ENCODE measurements at places on chromosomes 6 and 20.

GRCh38 chr6:88945415-88946008 is 17.9 kb downstream of the RNGTT start:
- DNase-seq = no peak

DNA sequence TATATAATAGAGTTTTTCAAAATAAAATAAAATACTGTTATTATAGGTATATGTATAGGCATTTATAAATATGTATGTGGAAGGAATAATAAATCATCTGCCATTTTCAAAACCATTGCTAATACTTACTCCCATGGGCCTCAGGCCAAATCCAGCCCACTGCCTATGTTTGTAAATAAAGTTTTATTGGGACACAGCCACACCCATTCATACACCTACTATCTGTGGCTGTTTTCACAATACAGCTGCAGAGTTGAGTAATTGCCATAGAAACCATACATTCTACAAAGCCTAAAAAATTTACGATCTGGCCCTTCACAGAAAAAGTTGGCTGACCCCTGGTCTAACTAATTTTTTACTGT is 9.5 kb downstream of the ALDH5A1 start:
- no peak for DNase-seq

GRCh38 chr6:51855310-51856082 is 231.9 kb downstream of the PKHD1 start:
- no peak for DNase-seq

DNA sequence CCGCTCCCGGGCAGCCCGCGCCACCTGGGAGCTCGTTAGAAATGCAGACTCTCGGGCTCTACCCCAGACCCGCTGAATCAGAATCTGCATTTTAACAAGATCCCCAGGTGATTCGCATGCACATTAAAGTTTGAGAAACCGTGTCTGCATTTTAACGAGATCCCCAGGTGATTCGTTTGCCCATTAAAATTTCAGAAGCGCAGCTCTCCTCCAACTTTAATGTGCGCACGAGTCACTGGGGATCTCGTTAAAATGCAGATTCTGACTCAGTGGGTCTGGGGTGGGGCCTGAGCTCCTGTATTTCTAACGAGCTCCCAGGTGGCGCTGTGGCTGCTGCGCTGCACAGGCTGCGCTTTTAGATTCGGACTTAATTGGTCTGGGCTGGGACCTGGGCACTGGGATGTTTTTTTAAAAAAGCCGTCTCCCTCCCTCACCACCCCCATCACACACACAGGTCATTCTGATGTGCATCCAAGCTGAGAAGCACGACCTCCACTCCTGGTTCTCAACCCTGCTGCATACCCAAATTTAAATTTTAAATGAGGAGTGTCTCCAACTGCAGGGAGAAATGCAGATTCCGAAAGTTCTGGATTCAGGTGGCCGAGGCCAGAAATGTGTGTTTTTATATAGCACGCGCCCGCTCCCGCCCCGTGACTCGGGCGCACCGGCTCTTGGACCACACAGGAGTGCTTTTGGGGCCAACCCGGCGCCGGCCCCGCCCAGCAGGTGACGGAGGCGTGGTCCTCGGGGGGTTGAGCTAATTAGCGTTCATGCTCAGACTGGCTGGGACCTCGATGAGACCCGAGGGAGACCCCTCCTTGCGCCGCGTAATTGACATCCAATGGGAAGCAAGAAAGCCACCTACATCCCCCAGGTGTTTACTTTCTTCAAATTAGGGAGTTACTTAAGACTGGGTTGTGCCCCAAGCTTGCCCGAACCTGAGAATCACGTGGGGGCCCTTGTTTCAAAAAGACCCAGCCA is 85.8 kb downstream of the ZFP64 start:
- DNase-seq = no peak

GRCh38 chr6:166335378-166336302 is 6.7 kb downstream of the SFT2D1 start:
- no peak for DNase-seq

DNA sequence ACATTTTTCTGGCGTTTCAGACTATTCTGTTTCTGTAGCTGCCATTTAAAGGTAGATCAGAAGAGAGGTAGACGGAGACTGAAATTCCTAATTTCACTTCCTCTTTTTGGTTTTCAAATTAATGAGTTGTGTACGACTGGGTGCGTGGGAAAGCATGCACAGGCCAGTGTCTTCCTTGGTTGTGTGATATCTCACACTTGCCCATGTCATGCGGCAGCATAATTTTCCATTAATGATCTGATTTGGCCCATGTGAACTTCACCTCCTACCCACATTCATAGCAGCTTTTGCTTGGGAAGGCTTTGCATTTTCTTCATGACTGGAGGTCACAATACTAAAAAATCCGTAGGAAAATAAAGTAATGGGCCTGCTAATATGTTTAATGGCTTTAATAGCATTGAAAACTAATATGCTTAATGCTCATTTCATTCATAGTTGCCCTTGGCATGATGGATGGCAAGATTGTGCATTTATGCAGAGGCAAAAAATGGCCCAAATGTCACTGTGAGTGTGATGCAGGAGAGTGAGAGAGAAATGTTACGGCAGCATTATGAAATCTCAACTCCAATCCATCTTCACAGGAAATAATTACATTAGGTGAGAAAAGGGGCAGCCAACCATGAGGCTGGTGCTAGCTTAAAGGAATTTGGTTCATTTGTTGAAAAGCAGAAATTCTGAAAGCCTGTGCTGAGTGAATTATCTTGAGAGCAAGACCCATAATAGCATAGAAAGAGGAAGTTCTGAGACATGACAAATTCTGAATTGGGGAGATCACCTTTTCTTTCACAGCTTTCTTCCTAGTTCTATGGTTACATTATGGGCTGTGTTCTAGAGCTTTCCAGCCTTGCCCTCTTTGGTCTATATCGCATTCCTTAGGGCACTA is 69.0 kb upstream of the UST start:
- DNase-seq = no peak

GRCh38 chr6:36067374-36068011 is 39.9 kb downstream of the MAPK14 start:
- DNase-seq = no peak

DNA sequence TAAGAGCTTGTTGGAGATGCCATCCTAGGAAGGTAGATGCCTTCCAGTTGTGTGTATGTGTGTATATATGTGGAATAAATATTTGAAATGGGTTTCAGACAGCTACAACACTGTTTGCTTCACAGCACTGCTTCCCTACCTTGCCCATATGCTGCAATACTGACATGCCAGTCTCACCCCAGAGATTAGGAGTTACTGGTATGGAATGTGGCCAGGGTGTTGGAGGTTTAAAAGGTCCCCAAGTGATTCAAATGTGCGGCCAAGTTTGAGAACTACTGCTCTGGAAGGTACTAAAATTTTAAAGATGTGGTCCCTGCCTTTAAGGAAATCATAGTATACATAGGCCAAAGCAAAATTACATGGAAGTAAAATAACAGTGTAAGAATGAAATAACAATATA is 39.5 kb downstream of the BCKDHB start:
- no peak for DNase-seq

GRCh38 chr6:30006170-30007131 is 54.6 kb upstream of the POLR1H start:
- DNase-seq = no peak

- DNase-seq = no peak
Measured at GRCh38 chr6:81750681-81751387, 1.6 kb downstream of the TENT5A start.

Measured in activated CD4-positive, alpha-beta memory T cell treated with anti-CD3 and anti-CD28 coated beads, Interleukin-2, amount 10 ng/mL, durations not matched to agents 7 days and 5 days (primary cell).